ENCODE measurements at places on chromosomes 16 and 17. TPM values are rescaled to one million over a fixed set of nuclear protein-coding genes. Genes with fewer than 3 reads are reported as not detected.

Gene MYO15A
- total RNA-seq, result not detected

Gene MMP28
- total RNA-seq, result not detected

Gene HEATR3
- 41.6 TPM for total RNA-seq

Gene TP53TG3
- total RNA-seq, result not detected

Gene CTF1
- 2.4 TPM for total RNA-seq

Gene CAMKK1
- total RNA-seq, result 1.4 TPM

Gene CPPED1
- 34.9 TPM for total RNA-seq

Gene KRT25
- not detected for total RNA-seq

Gene ADAT1
- 71.3 TPM for total RNA-seq

- no peak for DNase-seq
Measured at GRCh38 chr16:50478773-50479149, 69.4 kb upstream of the NKD1 start.

- no peak for DNase-seq
Measured at GRCh38 chr17:1957037-1957436, 68.1 kb downstream of the RTN4RL1 start.

- DNase-seq, result no peak
Measured at GRCh38 chr17:62880120-62880519, 72.0 kb upstream of the MARCHF10 start.

- no peak for DNase-seq
Measured at GRCh38 chr17:67648032-67648905, 69.5 kb upstream of the NOL11 start.

DNA sequence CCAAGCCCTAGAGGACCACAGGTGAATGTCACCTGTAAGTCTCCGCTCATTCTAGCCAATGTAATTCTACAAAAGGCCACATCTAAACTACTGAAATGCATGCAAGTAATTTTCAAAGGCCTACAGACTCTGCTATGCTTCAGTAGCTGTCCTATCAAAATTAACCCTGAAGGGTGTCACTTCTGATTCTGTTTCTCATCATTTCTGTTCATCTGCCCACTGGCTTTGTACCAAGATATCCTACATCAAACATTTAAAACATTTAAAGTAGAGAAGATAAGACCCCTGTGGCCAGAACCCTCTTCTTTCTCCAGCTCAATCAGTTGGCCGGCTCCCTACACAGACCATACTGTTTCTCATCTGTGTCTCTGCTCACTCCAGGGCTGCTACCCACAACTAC, 21.5 kb downstream of the PHF12 start:
- no peak for DNase-seq

DNA sequence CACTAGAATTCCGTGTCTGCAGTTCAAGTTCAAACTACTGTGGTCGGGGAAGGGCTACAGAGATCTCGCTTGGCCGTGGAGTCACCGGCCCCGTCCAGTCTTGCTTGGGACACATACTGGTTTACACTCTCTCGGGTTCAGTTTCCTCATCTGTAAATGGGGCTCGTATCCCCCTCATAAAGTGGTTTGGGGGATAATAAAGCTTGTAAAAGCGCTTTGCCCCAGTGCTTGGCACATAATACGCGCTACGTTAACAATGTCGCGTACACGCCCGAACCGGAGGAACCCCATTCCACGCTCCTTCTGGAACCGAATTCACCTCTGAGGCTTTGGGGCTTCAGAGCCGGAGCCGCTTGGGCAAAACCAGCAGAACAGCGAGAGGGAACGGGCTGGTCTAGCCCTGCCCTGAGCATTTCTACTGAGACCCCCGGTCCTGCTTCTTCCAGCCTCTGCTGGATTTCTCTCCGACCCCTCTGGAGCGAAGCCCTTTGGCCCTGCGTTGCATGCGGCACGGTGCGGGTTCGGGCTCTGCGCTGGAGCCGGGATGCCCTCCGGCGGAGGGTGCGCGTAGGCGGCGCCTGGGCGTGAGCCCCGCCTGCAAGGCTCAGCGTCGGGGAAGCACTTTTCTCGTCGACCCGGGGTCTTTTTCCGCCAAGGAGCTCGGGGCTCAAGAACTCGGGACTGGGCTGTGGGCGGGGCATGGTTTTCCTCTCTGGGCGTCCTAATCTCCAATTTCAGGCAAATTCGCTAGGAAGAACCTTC, 26.1 kb upstream of the HOXB13 start:
- DNase-seq, result no peak

- no peak for DNase-seq
Measured at GRCh38 chr17:81916234-81917001, 1.6 kb downstream of the SIRT7 start.

GRCh38 chr16:86347090-86347489, 163.2 kb upstream of the FOXF1 start:
- DNase-seq, result no peak

DNA sequence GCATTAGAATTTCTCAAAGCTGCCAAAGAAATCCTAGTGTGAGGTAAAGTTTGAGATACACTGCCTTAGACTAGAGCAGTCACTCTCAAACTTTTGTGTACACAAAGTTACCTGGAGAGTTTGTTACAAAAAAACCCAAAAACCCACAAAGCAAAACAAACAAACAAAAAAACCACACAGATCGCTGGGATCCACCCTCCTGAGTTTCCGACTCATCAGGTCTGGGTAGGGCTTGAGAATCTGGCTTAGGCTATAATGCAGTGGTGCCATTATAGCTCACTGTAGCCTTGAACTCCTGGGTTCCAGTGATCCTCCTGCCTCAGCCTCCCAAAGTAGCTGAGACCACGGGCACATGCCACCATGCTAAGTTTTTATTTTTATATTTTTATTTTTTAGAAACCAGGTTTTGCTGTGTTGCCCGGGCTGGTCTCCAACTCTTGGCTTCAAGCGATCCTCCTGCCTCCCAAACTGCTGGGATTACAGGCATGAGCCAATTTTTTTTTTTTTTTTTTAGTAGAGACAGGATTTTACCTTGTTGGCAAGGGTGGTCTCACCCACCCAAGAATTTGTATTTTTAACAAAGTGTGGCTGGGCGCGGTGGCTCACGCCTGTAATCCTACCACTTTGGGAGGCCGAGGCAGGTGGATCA, 22.3 kb upstream of the SMG1 start:
- no peak for DNase-seq

DNA sequence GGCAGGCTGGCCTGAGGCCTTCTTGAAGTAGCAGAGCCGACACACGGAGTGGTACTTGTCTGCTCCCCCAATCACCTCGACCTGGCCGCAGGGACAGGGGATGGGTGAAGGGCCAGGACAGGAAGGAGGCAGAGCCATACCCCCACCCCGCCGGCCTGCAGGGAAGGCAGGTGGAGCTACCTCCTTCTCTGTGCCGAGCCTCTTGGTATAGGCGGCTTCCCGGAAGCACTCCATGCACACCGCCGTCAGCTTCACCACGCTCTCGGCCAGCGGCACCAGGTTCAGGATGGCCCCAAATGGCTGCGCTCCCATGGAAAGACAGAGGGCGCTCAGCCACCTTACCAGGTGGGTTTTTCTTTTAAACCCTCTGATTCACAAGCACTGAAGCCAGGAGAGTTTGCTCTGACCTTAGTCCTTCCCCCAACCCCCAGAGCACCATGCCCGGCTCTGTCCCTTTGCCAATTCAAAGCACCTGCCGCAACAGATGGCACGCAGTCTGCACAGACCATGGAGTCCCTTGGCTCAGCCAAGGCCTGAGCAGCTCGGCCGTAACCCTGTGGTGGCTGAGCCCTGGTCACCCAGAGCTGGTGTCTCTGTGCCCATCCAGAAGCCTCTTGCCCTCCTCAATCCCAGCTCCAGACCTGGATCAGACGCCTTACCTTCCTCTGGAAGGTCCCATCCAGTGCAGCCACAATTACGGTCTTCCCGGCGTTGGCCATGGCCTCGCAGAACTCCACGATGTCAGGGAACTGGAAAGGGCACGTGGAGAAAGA, 6.7 kb downstream of the SYNGR2 start:
- DNase-seq, result no peak

DNA sequence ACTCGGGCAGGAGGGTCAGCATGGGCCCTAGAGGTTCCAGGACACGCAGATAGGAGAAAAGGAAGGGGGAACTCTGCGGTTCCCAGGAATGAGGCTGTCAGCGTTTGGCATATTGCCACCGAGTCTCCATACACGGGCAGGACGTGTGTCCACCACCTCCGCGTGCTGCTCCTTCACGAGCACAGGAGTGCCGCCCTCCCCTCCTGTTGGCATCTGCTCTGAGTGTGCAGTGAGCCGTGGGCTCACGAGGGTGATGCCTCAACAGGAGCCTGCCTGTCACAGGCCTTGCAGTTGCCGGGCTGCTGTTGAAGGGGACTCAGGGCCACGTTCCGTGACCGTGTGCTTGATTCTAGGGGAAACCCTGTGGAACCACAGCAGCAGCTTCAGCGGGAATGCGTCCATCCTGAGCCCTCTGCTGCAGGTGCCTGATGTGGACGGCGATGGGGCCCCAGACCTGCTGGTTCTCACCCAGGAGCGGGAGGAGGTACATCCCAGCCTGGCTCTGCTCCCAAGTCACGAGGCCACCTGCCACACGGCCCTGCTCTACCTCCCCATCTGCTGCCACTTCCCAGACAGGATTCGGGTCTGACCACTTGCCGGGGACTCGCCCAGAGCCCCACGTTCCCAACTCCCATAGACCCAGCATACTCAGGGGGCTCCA, 14.6 kb downstream of the RGS11 start:
- no peak for DNase-seq

DNA sequence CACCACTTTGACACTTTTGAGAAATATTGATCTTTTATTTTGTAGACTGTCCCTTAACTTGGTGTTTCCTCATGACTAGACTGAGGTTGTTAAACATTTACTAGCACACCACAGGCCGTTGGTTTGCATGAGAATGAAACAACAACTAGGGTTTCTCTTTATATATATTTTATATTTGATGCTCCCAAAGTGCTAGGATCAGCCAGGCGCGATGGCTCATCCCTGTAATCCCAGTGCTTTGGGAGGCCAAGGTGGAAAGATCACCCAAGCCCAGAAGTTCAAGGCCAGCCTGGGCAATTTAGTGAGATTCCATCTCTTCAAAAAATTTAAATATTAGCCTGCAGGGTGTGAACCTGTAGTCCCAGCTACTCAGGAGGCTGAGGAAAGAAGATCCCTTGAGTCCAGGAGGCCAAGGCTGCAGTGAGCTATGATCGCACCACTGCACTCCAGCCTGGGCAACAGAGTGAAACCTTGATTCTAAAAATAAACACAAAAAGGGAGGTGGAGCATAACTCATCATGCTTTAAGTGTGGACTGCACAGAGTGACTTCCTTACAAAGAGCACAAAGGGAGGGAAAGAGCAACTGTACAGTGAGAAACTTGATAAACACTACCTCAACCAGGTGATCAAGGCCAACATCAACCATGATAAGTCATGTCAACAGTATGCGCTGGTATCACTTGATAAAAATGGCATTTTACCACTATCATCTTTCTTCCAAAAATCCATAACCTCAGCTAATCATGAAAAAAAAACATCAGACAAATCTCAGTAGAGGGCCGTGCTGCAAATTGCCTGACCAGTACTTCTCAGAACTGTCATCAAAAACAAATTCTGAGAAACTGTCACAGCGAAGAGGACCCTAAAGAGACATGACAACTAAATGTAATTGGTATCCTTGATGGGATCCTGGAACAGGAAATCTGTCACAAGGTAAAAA, 72.8 kb upstream of the ATF7IP2 start:
- DNase-seq, result no peak

DNA sequence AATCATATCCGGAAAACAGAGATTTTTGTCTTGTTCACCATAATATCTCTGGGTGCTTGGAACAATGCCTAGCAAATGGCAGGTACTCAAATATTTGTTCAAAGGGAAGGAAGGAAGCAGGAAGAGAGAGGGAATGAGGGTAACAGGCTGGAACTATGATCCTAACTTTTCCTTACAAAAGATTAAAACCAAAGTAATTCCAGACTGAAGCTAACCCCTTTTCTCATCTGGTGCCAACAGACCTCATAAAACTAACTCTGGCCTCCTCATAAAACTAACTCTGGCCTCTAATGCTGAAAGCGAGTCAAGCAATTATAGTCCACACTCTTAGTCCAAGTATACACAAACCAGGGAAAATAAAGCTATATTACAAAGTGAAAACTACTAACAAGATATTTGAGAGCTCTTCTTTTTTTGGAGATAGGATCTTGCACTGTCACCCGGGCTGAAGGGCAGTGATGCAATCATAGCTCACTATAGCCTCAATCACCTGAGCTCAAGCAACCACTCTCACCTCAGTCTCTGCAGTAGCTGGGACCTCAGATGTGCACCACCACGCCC, 84.6 kb downstream of the KANSL1 start:
- DNase-seq, result no peak

GRCh38 chr17:18270046-18270931, 9.8 kb downstream of the MIEF2 start:
- DNase-seq, result no peak

DNA sequence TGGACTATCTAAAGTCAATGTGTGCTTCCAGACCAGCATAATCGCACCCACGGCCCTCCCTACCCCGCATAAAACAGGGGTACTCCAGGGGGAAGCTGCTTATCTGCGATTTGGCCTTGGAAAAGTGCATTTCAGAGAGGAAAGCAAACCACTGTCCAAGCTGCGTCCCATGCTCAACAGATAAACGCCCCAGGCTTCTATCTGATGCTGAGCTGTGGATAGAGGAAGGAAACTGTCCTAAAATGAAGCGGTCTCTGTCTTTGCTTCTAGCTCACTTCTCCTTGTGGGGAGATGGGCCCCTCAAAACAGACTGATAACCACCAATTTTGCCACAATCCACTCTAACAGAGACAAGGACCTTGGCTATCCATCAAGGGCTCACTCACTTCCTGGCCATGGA, 160.5 kb upstream of the TNRC6C start:
- no peak for DNase-seq

- DNase-seq, result no peak
Measured at GRCh38 chr16:79560318-79560717, 40.2 kb downstream of the MAF start.

DNA sequence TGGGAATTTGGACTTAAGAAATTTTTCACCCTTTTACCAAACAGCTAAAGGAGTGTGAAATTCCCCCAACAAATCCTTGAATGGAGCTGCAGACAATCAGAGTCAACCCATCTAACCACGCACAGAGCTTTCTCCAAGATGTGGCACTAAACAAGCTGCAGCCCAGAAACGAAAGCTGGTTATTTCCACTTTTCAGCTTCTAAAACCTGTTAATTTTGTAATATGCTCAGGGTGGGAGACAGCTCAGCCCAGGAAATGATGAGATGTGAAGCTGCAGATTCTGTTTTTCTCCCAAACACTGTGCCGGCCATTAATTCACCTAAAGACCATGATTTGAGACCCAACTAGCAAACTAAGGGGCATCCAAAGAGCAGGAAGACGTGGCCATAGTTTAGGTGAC, 33.2 kb upstream of the ABR start:
- DNase-seq, result no peak

DNA sequence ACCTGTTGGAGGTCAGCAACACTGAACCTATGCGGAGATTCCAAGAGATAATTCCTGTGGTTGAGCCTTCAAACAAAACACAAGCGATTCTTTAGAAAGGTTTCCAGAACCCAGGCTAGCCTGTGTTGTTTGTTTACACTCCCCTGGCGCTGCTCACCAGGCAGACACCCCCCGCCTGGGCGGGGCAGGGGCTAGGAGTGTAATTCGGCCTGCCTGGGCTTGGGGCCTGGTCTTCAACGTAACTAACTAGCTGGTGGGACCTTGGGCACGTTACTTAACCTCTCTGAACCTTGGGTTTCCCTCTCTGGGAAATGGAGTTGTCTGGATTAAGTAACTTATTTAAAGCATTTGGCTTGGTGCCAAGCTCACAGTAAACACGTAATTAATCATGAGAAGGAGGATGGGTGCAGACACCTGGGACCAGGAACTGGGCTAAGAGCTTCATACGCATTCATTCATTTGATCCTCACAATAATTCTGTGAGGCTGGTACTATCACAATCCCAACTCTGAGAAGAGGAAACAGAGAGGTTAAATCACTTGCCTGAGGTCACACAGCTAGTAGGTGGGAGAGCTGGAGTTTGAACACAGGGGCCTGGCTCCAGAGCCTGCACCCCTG, 7.6 kb upstream of the ARHGAP27 start:
- DNase-seq, result no peak

Measured in Caco-2 (cell line).